ENCODE measurements at places on chromosomes 5 and 9.

DNA sequence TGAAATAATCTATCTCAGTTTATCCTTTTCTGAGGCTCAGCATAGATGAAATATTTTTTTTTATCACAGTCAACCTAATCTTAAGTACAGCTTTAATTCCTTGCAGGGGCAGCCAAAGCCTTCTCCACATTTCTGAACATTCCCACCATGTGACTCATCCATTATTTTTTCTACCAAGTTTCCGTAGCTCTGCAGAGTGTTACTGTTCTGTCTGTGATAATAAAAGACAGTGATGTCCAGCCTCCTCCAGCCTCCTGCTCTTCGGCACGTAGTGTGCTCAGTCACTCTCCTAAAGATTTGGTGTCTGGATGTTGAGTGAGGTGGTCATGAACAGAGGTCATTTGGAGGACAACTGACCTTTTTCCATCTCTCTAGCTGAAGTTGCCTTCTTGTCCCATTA lies 338.1 kb upstream of the ADAMTS16 start:
- DNase-seq = no peak

- DNase-seq = no peak
Measured at GRCh38 chr5:165328846-165329245, 1823.4 kb downstream of the MAT2B start.

- DNase-seq = no peak
Measured at GRCh38 chr5:116765441-116765840, 190.8 kb upstream of the SEMA6A start.

DNA sequence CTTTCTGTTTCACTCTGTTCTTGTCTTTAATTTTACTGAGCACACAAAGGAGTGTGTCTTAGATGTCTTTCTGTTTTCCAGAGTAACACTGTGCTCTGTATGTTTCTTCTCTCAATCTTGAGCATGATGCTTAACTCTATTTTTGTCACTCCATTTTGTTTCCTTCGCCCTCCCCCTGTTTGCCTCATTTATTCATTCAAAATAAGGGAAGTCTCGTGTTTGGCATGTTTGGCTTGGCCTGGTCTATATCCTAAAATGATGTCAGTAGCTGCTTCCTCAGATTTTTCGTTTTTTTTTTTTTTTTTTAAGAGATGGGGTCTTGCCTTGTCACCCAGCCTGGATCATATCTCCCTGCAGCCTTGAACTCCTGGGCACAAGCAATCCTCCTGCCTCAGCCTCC lies 22.0 kb downstream of the ZNF618 start:
- DNase-seq = no peak

DNA sequence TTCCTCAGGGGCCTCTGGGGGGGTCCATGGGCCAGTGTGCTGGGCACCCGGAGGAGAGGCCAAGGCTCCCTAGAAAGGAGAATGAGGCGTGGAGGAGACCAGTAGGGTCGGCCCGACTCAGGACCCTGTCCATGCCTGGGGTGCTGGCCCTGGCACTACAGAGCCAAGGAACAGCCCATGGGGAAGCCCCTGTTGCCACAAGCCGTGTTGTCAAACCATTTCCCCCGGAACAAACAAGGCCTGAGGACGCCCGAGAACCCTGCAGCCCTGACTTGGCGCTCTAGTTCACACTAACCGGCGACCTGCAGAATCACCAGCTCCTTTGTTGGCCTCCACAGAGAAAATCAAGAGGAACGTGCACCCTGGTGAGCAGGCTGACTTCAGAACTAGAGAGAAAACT lies 41.6 kb upstream of the SLC12A7 start:
- DNase-seq = no peak

- DNase-seq = no peak
Measured at GRCh38 chr5:157509587-157509986, 49.6 kb downstream of the NIPAL4 start.

DNA sequence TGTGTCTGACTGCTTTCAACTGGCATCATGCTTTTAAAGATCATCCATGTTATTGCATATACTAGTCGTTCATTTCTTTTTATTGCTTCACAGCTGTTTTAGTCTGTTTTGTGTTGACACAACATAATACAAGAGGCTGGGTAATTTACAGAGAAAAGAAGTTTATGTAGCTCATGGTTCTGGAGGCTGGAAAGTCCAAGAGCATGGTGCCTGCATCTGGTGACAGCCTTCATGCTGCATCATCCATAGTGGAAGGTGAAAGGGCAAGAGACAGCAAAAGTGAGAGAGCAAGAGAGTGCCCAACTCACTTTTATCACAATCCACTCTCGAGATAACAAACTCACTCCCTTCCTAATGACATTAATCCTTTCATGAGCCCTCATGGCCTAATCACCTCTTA lies 198.4 kb downstream of the NSG2 start:
- DNase-seq = no peak

- DNase-seq = no peak
Measured at GRCh38 chr9:93568169-93568568, 8.2 kb upstream of the PHF2 start.

- DNase-seq = no peak
Measured at GRCh38 chr5:111859533-111860270, 102.7 kb upstream of the NREP start.

- DNase-seq = no peak
Measured at GRCh38 chr5:92849756-92850155, 731.3 kb downstream of the NR2F1-AS1 start.

- no peak for DNase-seq
Measured at GRCh38 chr9:117273612-117274011, 141.2 kb downstream of the ASTN2 start.

- no peak for DNase-seq
Measured at GRCh38 chr5:53276825-53277224, 167.3 kb upstream of the MOCS2 start.

Measured in CD4-positive, alpha-beta T cell treated with Interferon alpha-2 for 1 hour (primary cell).